BJ (cell line): ENCODE measurements at places on chromosomes 12 and 14. TPM values are rescaled to one million over a fixed set of nuclear protein-coding genes. Genes with fewer than 3 reads are reported as not detected.

Gene RPL10L
- not detected in 2 replicates for polyA plus RNA-seq

Gene IRF2BPL
- polyA plus RNA-seq = 11.3 and 17.6 TPM in 2 replicates

Gene GPR84
- not detected in 2 replicates for polyA plus RNA-seq

Gene SSTR1
- polyA plus RNA-seq = 42.2 and 55.9 TPM in 2 replicates

Gene C14orf180
- not detected in 2 replicates for polyA plus RNA-seq

Gene VWF
- 0.06 and 0.07 TPM in 2 replicates for polyA plus RNA-seq

Gene NDRG2
- 0.83 and 1.1 TPM in 2 replicates for polyA plus RNA-seq

Gene ANO4
- polyA plus RNA-seq = 7.1 and 8.0 TPM in 2 replicates

Gene USP44
- polyA plus RNA-seq = 1.2 and 1.7 TPM in 2 replicates

Gene LRR1
- polyA plus RNA-seq = 8.6 and 11.9 TPM in 2 replicates

Gene GDF3
- not detected in 2 replicates for polyA plus RNA-seq

Gene ACOT6
- polyA plus RNA-seq = not detected in 2 replicates

Gene LRP1-AS
- polyA plus RNA-seq = not detected in 2 replicates

Gene ENDOU
- polyA plus RNA-seq = 0.06 TPM in 1 of 2 replicates, not detected in the other

Gene KLHDC1
- 0.25 and 0.82 TPM in 2 replicates for polyA plus RNA-seq

Gene MYBPC1
- polyA plus RNA-seq = not detected in 2 replicates

Gene CD163L1
- 1.0 and 1.6 TPM in 2 replicates for polyA plus RNA-seq

Gene VPS33A
- 13.2 and 20.2 TPM in 2 replicates for polyA plus RNA-seq

Gene SLC25A47
- not detected in 2 replicates for polyA plus RNA-seq

Gene AICDA
- polyA plus RNA-seq = not detected in 2 replicates

Gene CIDEB
- polyA plus RNA-seq = 0.63 and 0.98 TPM in 2 replicates

Gene MUCL1
- polyA plus RNA-seq = not detected in 2 replicates

Gene EIF2S3B
- polyA plus RNA-seq = 0.65 and 0.66 TPM in 2 replicates
